ENCODE measurements at places on chromosomes 5 and 9.

GRCh38 chr5:154728939-154729588, 26.1 kb upstream of the LARP1 start:
- DNase-seq, result no peak

DNA sequence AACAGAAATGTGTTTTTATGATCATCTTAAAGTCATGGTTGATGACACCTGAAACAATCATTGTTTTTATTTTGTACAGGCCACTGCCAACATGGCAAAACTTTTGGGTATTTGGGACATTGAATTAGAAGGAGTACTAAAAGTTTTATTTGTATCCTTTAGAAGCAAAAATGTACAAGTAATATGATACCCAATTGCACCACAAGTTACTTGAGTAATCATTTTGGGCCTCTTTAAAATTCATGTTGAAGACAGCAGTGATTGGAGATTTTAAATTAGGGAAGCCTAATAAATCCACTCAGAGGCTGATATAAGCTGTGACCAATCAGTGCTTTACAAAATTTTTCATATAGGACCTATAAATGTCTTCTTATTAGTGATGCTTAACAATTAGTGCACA, 212.9 kb downstream of the MARCHF11 start:
- DNase-seq, result no peak

GRCh38 chr5:72268753-72269410, 51.2 kb downstream of the MRPS27 start:
- no peak for DNase-seq

DNA sequence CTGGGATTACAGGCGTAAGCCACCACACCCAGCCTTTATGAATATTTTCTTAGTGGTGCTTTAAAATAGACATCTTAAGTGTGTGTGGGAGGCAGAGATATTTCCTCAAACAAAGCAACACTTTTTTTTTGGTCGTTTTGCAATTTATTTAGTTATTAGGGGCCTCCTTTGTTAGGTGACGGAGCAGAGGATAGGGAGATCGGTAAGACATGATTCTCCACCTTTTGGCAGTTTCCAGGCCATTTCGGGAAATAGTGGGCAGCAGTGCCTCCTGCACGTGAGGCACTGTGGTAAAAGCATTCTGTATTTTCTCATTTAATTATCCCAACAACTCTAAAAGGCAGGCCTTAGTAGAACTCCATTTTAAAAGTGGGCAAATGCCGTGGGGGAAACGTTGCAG, 1.9 kb downstream of the OCLN start:
- no peak for DNase-seq

- DNase-seq, result no peak
Observed at GRCh38 chr5:128020012-128020411, 63.6 kb upstream of the SLC12A2 start.

DNA sequence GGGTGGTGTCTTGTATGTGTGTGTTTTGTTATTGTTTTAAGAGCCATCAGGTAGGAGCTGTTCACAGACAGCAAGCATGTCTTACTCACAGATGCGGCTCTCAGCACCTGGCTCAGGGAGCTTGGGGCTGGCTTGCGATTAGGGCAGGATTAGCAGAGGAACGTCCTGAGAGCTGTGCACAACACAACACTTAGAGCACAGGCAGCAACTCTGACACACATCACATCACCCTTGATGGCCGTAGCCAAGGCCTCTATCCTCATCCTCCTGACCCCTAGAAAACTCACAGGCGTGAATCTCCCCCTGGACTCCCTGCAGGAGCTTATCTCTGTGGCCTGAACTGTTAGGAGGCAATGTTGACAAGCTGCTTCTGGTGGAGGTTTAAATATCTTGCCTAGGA, 7.1 kb upstream of the IL17B start:
- DNase-seq, result no peak

DNA sequence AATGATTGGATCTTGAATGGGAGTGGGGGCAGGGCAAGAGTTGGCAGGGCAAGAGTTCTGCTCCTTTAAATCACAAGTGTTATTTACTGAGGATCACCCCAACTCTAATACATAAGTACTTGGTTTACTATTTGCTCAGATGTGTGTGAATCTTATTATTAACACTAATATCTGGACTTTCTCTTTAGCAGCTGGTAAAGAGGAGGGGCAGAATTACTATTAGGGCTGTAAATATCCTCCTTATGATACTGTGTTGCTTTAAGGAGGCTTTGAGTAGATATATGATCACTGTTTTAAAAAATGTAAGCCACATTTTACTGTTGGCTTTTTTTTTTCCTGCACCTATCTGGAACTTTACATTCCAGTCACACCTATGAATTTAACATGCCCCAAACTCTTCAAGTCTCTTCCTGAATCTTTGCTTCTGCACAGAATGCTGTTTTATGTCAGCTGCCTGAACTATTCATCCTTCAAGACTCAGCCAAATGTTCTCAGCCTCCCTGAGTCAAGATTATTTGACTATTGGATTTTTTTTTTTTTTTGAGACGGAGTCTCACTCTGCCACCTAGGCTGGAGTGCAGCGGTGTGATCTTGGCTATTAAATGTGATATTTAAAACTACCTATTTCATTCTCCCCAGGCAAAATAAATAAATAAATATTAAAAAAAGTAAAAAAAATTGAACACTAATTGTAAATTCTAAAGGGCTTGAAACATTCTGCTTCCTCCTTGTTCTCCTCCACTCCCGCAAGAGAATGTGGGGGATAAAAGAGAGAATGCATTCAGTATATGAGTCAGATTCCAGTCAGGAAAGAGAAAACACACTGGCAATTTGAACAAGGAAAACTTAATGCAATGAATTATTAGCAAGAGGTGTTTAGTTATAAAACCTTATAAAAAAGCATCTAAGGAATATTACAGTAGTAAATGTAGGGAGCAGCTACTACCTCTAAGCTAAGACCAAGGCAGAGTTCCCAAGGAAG, 99.3 kb downstream of the FOCAD start:
- no peak for DNase-seq

Measured in CMK (cell line).